ENCODE measurements at places on chromosomes 3 and 15. TPM values are rescaled to one million over a fixed set of nuclear protein-coding genes. Genes with fewer than 3 reads are reported as not detected.

GRCh38 chr3:41808152-41808551 is 153.8 kb downstream of the ULK4 start:
- peak; percentile 36 for DNase-seq

DNA sequence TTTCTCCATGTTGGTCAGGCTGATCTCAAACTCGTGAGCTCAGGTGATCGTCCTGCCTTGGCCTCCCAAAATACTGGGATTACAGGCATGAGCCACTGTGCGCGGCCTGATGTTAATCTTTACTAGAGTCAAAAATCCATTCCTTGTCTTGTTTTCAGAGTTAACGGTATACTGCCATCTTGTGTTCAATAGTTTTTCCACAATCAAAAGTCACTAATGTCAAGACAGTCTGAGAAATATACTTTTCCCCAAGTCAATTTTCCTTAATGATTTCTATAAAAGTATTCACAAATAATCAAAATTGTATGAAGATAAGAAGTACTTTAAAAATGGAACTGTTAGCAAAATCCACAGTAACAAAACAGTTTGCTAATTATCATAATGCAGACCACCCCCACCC is 8.5 kb downstream of the CRBN start:
- peak; percentile 48 for DNase-seq

DNA sequence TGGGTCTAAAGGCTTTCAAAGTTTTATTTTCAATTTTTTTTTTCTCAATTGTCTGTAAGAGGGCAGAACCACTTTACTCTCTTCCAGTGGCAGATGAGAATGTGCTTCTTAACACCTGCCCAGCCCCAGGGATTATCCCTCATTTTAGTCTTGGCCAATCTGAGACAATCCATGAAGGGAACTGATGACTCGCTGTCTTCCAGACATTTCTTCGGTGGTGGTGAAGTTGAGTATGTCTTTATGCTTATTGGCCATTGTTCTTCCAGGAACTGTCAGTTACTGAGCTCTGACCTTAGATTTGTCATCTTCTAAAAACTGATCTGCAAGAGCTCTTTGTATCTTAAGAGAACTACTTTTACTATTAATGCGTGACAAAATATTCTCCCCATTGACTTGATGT is 139.5 kb downstream of the TJP1 start:
- no peak for DNase-seq

GRCh38 chr3:160224256-160224655 is 966 bp upstream of the C3orf80 start:
- no peak for DNase-seq

DNA sequence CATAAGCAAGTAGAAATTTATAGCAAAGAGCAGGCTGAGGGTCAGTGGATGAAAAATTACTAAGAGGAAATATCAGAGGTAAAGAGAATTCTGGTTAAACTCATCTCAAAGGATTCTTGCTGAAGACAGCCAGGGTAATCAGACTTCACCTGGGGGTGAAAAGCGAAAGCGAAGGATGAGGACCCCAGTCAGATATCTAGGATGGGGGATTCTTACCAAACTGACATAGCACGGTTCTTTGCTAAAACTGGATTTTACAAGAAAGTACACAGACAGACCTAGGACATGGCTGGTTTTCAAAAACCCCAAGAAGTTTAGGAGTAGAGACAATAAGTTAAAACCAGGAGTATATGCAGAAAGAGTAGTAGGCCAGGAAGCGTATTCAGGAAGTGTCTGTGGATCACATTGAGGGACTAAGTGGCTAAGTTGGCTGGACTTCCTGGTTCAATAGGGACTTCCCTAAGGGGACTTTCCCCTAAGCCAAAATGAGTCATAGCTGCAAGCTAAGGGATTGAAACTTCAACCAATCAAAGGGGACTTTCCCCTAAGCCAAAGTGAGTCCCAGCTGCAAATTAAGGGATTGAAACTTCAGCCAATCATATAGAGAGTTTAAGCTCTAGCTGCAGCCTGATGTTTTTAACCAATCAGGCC is 2.4 kb upstream of the CFAP91 start:
- DNase-seq = peak; percentile 3

GRCh38 chr3:179565496-179565895 is 2.8 kb downstream of the ACTL6A start:
- no peak for DNase-seq

- DNase-seq = no peak
Measured at GRCh38 chr15:86743283-86743903, 663.7 kb downstream of the AGBL1 start.

- DNase-seq = no peak
Measured at GRCh38 chr3:152209060-152209459, 59.7 kb upstream of the MBNL1 start.

GRCh38 chr3:123724306-123724705 is 139.5 kb upstream of the HACD2 start:
- DNase-seq = peak; percentile 41

DNA sequence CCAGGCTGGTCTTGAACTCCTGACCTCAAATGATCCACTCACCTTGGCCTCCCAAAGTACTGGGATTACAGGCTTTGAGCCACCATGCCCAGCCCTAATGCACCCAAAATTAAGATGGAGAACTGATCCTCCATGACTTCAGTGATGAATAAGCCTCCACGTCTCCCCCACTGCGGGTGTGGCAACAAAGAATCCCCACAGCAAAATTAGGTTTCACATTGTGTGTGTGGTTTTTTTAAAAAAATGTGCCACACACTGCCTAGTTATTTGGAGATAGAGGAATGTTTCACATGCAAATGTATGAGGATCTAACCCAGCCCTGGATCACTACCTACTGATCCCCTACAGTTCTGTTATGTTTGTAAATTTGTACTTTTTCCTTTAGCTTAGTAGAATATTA is 17.3 kb downstream of the HDAC11 start:
- DNase-seq = no peak

DNA sequence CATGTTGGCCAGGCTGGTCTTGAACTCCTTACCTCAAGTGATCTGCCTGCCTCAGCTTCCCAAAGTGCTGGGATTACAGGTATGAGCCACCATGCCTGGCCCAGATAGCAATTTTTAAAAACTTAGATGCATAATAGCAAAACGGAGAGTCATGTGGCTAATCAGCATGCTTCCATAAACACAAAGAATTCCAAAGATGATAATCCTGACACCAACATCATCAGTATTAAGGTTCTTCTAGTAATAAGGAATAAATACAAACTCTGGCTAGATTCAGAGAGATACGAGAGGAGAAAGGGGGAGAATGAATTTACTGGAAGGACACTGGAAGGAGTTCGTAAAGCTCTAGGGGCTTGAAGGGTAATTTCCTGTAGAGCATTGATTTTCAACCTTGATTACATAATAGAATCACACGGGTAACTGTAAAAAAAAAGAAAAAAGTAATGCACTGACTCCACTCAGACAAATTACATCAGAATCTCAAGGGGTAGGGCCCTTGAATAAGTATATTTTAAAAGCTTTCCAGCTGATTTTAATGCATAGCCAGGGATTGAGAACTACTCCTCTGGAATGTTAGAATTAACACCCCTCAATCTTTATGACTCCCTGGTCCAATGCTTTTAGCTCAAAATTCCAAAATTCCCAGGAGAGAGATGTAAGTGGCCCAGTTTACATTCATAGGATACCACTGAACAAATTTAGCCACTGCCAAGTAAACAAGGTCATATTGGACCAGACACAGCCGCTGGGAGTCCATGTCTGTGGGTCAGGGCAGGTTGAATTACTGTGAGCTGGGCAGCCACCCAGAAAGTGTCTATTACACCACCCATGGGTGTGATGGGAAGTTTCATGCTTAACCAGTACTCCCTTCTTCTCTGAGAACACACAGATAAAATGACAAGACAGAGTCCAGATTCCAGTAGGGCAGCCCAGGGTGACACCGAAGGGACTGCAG is 243.9 kb downstream of the TBL1XR1 start:
- DNase-seq = peak; percentile 97

DNA sequence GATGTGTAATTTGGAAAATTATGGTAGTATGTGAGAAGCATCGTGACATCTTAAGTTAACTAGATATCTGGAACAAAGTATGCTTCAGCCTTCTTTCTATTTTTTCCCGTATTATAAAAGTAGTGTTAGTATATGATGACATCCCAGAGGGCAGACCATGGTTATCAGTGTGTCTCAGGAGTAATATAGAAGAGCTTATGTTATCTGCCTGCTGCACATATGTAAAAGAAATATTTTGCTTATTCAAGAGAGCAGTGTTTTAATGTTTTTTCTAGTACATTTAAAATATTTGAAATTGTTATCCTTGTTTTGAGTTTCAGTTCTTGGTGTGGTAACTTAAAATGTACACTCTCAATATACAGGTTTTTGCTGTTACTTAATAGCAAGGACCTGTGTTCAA is 24.1 kb downstream of the PLCL2 start:
- no peak for DNase-seq

- no peak for DNase-seq
Measured at GRCh38 chr3:155052470-155052869, 27.6 kb upstream of the MME start.

Gene DNAJA4
- 4.3 TPM for total RNA-seq

Gene CYP11A1
- total RNA-seq = 0.64 TPM

Gene PPARG
- 3.5 TPM for total RNA-seq

Gene HRG
- total RNA-seq = not detected

Gene NPRL2
- total RNA-seq = 22.9 TPM

Gene GCNT3
- total RNA-seq = under 0.01 TPM

Measured in fibroblast of villous mesenchyme (primary cell).